ENCODE measurements at places on chromosomes 1 and 21.

DNA sequence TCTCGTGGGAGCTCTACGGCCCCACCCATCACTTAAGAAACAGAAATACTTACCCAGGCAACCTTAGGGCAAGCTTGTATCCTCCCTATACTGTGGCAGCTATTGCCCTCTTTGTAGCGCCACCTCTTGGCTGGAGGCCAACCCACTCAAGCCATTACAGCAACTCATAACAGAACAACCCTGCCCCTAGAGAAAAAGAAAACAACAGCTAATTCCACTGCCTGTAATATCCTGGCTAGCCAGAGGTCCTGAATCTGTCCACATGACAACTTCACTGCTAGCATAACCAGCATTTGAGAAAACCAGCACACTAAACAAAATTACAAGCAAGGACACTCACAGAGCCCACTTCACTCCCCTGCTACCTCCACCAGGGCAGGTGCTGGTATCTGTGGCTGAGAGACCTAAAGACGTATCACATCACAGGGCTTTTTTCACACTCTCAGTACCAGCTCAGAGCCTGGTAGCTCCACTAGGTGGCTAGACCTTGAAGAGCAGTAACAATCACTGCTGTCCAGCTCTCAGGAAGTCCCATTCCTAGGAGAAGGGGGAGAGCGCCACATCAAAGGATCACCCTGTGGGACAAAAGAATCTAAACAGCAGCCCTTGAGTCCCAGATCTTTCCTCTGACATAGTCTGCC is 14.5 kb upstream of the MX1 start:
- peak; percentile 41 for DNase-seq

GRCh38 chr1:3431266-3431665 is 23.2 kb upstream of the ARHGEF16 start:
- DNase-seq: no peak

- no peak for DNase-seq
These were observed 106.0 kb downstream of the TMEM53 start for GRCh38 chr1:44568128-44568900.

GRCh38 chr1:47532921-47533792 is 95.3 kb downstream of the FOXD2 start:
- peak; percentile 11 for DNase-seq

GRCh38 chr1:232769733-232770132 is 35.5 kb upstream of the MAP10 start:
- DNase-seq: no peak

GRCh38 chr1:52007215-52008002 is 16.9 kb upstream of the RAB3B start:
- DNase-seq: no peak

DNA sequence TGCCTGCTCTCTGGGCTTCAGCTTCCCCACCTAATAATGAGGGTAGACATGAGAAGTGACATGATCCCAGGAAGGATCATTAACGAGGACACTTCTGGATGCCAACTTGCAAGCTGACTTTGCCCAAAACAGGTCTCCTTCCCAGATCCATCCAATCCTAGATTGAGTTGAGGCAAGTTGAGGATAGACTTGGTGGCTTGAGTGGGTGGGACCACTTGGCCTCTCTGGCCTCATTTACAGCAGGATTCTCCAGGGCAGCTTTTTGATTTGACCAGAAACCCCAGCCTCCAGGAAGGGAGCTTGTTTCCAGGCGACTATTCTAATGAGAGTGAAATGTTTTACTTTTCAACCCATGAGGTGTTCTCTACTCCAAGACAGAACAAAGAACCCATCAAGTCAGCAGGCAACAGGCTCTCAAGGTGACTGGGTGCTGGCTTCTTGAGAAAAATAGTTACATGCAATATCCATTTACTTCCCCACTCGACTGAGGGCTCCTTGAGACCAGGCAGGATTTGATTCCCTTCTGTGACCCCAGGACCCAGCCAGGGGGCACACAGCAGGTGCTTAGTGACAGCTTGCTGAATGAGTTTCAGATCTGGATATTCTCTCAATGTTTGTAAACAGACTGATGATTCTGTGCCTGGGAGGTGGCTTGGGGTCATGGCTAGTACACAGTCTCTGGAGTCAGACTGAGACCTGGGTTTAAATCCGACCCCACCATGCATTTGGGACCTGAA is 128.2 kb downstream of the DMRTB1 start:
- DNase-seq: no peak

DNA sequence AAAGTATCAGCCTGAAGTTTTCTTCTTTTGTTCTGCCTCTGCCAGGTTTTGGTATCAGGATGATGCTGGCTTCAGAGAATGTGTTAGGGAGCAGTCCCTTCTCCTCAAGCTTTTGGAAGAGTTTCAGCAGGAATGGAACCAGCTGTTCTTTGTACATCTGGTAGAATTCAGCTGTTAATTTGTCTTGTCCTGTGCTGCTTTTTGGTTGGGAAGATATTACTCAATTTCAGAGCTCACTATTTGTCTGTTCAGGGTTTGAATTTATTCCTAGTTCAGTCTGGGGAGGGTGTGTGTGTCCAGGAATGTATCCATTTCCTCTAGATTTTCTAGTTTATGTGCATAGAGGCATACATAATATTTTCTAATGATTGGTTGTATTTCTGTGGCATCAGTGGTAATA is 12.8 kb downstream of the ZNF678 start:
- DNase-seq: no peak

DNA sequence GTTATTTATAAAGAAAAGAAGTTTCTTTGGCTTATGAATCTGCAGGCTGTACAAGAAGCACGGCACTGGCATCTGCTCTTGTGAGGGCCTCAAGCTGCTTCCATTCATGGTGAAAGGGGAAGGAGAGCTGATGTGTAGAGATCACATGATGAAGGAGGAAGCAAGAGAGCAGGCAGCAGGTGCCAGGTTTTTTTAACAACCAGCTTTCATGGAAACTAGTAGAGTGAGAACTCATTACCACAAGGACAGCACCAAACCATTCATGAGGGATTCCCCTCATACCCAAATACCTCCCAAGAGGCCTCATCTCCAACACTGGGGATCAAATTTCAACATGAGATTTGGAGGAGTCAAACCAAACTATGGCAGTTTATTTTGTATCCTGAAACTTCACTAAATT is 85.8 kb upstream of the CAMK1G start:
- DNase-seq: no peak

DNA sequence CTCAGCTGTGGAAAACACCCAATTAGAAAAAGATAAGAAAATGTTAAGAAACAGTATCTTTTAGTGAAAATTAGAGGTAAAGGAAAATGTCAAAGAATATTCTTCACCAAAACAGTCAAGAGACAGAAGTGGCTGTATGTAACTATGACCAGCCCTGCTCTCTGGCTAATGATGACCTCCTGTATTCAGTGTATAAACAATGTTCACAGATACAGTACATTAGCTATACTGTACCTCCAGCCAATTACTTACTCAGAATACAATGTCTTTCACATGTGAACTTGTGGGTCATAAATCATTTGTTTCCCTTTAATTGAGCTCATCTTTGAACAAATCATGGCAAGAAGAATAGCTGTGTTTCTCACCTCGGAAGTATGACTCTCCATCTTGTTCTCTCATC is 432.0 kb downstream of the LMO4 start:
- no peak for DNase-seq

- no peak for DNase-seq
These were observed 259.1 kb downstream of the CACNA1E start for GRCh38 chr1:181742426-181742825.

- no peak for DNase-seq
These were observed 244.6 kb downstream of the NPHP4 start for GRCh38 chr1:5747426-5748285.

DNA sequence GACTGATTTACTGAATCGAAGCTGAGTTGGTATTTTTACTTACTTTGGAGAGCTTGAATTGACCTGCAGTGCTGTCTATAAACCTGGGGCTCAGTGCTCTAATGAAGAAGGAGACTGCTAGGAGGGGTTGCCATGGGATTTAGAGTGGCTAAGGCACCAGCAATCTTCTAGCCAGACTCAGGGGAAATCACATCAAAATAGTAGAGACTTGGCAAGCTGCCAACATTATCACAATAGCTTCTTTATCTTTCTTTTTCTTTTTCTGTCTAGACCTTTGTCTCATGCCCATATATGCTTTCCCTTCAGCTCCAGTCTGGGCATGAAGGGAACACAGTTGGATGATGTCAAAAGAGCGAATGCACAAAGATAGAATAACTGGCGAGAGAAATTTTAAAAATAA is 301.1 kb upstream of the DPYD start:
- DNase-seq: no peak

GRCh38 chr1:179184403-179184802 is 45.1 kb downstream of the ABL2 start:
- no peak for DNase-seq

DNA sequence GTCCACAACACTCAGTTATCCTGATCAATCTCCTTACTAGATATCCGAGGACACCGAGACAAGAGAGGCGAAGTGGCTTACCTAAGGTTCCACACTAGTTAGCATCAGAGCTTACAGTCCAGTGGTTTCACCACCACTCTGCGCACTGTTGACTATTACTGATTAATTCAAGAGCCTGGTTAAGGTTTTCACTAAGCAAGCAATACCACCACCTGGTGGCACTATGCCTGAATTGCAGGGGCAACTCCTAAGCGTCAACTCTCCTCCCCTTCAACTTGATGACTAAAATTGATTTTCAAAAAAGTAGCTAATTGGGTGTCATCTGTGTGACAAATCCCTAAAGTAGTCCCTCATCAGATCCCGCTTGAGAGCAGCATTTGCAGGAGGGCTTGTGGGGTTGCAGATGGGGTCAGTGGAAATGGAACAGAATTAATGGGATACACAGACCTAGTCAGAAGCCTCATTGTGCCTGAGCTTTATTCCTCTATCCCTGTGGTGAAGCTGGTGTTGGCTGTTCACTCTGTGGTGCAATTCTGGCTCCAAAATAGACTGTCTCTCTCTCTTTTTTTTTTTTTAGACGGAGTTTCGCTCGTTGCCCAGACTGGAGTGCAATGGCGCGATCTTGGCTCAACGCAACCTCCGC is 9.1 kb downstream of the TTC22 start:
- DNase-seq: peak; percentile 65

- no peak for DNase-seq
These were observed 56.0 kb upstream of the GPR52 start for GRCh38 chr1:174391716-174392115.

GRCh38 chr21:39350094-39351005 is 1.5 kb upstream of the HMGN1 start:
- no peak for DNase-seq

DNA sequence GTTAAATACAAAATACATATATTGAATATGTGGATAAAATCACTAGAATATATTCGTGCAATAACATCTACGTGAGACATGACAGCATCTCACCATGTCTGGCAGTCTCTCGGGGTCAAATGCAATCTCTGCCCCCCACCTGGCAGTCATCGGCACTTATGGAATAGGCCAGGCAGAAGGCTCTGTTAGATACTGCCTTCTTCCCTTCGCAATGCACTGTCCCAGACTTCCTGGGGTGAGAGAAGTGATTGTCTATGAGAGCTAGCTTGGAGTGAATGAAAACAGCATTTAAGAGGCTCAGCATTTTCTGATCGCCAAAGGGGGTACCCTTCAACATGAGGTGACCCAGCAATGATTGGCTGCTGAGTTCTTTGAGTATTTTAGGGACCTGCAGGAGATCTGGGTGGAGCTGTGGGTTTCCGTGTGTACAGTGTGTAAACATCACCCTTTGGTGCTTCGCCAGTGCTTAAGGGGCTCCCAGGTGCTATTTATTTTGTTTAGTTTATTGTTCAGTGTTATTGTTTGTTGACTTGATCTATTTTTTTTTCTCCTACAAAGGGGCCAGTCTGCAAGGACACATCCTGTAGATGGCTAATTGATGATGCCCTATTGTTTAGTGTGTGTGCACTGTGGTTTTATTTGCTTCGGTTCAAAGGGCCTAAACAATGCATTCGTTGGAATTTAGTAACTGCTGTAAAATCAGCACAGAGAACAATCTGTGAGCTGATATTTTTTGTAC is 10.2 kb downstream of the ERG start:
- no peak for DNase-seq

- DNase-seq: no peak
These were observed 130.4 kb downstream of the SYT2 start for GRCh38 chr1:202579806-202580205.

DNA sequence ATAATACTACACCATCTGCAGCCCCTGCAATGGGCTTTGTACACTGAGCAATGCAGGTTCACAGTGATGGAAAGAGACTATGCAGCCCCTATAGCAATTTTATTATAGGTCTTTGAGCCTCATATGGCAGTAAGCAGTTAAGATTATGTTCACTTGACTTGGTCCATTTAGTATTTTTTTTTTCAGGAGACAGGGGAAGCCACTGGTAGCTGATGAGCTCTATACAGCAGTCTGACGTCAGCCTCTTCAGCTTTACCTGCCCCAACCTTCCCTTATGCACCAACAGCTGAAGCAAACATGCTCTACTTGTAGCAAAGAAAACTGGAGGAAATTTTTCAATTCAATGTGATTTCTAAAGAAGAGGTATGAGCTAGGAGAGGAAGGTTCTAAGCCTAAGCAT is 32.2 kb downstream of the AIDA start:
- DNase-seq: no peak

DNA sequence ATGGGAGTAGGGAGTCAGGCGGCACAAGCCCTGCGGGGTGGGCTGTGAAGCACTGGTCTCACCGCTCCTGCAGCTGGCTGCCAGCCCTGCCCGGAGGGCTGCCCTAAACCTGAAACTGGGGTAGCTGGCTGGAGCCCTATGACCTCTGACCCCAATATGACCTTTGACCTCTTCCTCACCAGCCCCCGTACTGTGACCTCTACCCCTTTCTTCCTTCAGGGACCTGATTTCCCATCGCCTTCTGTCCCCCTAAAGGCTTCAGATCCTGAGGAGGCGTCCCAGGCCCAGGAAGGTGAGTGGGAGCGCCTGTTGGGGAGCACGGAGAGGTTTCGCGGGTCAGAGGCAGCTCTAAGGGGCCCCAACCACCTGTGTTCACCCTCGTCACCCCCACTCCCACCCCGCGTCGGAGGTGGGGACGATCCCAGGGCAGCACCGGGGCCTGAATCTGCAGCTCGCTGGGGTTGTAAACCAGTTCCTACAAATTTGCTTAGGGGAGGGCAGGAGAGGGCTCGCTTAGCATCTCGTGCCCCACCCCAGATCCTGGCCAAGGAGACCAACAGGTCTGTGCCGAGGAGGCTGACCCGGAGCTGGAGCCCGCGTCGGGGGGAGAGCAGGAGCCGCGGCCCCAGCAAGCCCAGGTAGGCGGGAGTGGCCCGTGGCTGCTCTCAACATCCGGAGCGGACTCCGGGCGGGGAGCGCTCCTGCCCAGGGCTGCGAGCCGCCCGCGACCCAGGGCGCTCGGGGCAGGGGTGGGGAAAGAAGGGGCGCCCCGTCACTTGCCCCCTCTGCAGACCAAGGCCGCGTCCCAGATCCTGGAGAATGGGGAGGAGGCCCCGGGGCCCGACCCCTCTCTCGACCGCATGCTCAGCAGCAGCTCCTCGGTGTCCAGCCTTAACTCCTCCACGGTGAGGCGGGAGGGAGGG is 7.3 kb downstream of the SYTL1 start:
- no peak for DNase-seq

DNA sequence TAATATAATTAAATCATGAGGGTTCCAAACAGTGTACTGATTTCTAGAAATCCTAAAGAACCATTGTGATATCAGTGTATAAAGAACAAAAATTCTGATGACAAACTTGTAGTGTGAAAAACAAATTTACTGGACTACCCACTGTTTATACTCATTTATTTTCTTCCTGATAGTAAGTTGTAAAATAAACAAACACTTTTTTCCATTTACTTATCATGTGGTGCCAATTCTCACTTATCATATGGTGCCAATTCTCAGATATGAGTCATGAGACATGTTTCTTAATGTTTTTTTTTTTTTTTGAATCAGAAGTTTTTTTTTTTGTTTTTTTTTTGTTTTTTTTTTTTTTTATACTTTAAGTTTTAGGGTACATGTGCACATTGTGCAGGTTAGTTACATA is 137.7 kb downstream of the LEPR start:
- no peak for DNase-seq

- DNase-seq: peak; percentile 97
These were observed at the start of gene FALEC for GRCh38 chr1:150515328-150516049. Gene FALEC, plus strand, starts transcription at chr1:150515752.
